ENCODE measurements at places on chromosomes 6 and 20.

GRCh38 chr6:154414021-154414813 lies 57.6 kb upstream of the IPCEF1 start:
- no peak for DNase-seq

- DNase-seq: no peak
These were observed 9.9 kb downstream of the SNTA1 start for GRCh38 chr20:33433465-33434234.

- no peak for DNase-seq
These were observed 26.5 kb upstream of the ANGPT4 start for GRCh38 chr20:942611-943010.

GRCh38 chr20:33836277-33836676 lies 25.1 kb downstream of the CHMP4B start:
- no peak for DNase-seq

DNA sequence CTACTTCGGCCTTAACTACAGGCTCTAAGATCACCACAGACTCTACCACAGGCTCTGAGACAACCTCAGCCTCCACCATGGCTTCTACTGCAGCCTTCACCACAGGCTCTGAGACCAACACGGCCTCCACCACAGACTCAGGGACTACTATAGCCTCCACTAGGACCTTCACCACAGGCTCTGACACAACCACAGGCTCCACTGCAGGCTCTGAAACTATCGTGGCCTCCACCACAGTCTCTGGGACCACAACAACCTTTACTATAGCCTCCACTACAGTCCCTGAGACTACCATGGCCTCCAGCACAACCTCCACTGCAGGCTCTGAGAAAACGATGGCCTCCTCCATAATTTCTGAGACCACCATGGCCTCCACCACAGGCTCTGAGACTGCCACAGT lies 15.3 kb downstream of the MUC22 start:
- no peak for DNase-seq

Data from stimulated activated CD4-positive, alpha-beta T cell treated with anti-CD3 and anti-CD28 coated beads, Interleukin-1b, Interleukin-23, amount 100 ng/mL, for 1 hour (primary cell).